ENCODE measurements at places on chromosomes 5 and 9.

GRCh38 chr9:130236436-130236985, 29.0 kb upstream of the HMCN2 start:
- no peak for DNase-seq

GRCh38 chr5:76582230-76583162, 40.7 kb downstream of the F2RL2 start:
- no peak for DNase-seq

DNA sequence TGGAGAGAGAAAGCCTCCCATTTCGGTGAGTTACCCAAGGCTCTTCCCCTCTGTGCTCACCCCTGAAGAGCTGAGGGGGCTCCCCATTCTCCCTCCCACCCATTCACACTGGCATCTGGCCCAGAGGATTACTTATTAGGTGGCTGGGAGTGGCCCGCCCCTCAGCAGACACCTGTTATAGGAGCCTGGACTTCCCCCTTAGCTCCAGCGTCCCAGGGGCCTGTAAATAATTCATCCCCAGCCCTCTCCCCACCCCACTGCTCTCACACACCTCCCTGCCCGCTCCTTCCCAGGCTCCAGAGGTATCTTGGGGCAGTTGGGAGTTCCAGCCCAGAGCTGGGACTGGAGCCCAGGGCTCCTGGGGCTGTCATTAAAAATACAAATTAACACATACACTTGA, 11.6 kb upstream of the SLC6A7 start:
- DNase-seq = no peak

GRCh38 chr5:139371482-139372435, 11.3 kb downstream of the SLC23A1 start:
- no peak for DNase-seq

- DNase-seq = peak; percentile 55
These were observed 6.8 kb downstream of the RALGDS start for GRCh38 chr9:133113949-133114885.

DNA sequence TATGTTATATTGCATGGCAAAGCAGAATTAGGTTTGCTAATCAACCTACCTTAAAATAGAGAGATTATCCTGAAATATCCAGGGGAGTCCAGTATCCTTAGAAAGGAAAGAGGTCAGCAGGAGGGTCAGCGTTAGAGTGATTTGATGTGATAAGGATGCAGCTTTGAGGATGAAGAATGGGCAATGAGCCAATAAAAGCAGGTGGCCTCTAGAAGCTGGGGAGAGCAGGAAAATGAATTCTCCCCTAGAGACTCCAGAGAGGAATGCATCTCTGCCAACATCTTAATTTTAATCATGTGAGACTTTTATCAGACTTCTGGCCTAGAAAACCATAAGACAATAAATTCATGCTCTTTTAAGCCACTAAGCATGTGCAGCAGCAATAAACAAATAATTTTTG, 65.7 kb upstream of the SYK start:
- DNase-seq = peak; percentile 66

GRCh38 chr9:117704597-117704996, 394 bp downstream of the TLR4 start:
- DNase-seq = no peak

DNA sequence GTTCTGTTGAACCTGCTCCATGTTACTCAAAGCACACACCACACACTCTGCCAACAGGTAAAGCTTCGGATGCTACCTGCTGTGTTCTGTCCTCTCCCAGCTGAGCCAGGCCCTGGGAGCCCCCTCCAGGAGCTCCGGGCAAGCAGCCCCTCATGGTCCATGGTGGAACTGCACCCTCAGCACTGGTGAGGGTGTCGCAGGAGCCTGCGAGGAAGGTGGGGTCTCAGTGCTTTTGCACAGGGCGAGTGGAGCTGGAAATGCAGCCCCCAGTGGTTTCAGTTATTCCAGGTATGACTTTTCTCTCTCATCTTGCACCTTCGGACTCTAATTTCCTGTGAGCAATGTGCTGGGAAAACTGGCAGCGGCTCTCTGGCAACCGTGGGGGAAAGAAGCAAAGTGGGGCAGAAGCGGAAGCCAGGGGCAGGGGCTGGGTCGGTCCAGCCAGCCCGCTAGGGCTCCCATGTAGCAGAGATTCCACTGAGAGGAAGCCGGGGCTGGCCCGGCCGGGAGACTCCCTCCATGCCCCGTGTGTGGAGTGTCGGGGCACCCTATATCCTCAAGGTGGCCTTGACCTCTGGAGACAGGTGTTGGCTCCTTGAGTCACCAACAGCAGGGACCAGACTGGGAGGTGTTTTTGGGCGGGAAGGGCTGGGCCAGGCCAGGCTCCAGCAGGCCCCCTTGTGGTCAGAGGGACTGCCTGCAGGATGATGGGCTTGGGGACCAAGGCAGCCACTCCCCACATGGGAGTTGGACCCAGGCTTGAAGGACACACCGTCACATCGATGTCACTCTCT, 75.6 kb upstream of the PRSS3 start:
- peak; percentile 3 for DNase-seq

- DNase-seq = peak; percentile 12
These were observed 5.4 kb downstream of the CFAP90 start for GRCh38 chr5:7845557-7845956.

DNA sequence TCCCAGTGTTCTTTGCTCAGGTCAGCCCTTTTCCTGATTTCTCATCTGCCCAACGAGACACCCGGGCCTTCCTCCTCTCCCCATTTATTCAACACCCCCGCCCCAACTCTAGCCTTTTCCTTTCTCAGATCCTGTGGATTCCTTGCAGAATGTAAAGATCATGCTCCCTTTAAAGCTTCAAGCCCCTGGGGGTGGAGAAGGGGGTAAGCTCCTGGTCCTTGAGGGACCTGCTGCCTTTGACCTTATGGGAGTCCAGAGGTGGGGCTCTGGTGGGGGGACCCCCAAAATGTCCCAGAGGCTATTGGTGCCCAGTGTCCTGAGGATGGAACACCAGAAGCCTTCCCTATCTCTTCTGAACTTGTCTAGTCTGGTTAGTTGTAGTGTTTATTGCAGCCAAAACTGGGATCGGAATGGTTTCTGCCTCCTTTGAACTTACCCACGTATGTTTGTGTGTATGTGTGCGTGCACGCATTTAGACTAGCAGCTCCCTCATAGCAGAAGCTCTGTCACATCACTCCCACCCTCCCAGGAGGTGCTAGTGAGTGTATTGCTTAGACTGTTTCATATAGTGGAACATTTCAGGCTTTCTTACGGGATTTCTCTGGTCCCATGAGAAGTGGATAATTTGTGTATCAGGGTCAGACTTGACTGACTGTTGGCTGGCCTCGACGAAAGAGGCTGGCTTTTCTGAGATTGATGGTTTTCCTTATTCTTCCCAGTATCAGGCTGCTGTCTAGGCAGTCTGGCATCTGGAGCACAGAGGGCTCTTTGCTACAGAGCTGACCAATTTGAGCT, 1.1 kb downstream of the GALNT10 start:
- no peak for DNase-seq

GRCh38 chr5:68543212-68543611, 327.7 kb downstream of the PIK3R1 start:
- DNase-seq = no peak

Measured in NCI-H1417 (cell line).